ENCODE measurements at places on chromosomes 1 and 21.

DNA sequence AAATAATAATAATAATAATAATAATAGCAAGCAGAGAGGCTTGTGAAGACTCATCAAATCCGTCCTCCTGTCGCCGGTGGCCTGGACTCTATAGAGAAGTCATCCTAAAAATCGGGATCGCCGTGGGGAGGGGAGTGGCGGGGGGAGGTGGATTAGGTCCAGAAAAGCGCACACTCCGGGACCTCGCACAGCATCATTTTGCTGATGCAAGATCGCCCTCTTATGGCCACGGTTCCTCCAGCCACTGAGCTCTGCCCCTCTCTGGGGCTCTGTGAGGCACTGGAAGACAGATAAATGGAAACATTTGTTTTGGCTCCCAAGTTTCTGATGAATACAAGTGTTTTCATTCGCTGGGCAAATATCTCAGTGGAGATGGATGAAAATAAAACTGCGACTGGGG is 612.0 kb downstream of the MATN1 start:
- no peak for DNase-seq

- DNase-seq = no peak
Measured at GRCh38 chr1:31788825-31789256, 24.7 kb upstream of the ADGRB2 start.

DNA sequence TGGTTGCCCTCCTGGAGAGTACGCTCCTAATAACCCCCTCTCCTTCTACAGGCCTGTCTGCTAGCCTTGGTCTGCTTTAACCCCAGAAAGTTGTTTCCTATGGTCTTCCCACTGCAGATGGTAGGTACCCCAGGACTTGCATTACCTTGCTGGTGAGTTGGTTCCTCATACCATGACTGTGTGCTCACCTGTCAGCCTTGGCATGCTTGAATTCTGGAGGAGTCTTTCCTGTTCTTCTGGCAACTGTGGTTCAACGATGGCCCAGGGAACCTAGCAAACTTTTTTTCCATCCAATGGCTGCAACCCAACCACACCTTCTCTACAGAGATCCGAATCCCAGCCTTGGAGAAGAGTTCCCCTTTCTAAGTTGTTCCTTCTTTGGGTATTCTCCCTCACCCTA is 36.9 kb downstream of the RPS6KC1 start:
- DNase-seq = no peak

DNA sequence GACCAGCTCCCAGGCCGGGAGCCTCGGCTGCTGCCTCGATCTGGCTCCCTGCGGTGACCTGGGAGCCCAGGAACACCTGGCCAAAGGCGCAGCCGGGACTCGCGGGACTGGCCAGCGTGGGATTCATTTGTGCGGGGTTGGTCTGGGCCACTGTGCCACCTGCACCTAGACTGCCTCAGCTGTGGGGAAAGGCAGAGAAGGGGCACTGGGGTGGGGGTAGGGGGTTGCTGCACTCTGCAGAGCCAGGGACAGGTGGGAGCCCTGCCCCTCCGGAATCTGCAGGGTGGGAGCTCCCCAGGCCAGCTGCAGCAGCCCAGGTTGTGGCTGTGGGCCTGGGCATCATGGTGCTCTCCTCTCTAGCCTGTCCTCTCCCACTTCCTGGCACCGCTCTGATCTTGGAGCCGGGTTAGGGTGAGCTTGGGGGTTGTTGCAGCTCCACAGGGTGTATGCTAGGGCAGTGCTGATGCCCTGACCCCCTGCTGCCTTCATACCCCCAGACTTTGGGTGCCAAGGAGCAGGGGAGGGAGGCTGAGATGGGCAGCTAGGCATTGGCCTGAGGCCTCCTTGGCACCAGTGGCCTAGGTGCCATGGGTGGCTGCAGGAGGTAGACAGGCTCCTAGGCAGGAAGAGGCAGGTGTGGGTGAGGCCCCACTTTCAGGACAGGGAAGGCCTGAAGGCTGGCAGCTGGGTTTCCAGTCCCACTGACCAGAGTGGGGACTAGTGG is 57.5 kb upstream of the ETV3 start:
- no peak for DNase-seq

DNA sequence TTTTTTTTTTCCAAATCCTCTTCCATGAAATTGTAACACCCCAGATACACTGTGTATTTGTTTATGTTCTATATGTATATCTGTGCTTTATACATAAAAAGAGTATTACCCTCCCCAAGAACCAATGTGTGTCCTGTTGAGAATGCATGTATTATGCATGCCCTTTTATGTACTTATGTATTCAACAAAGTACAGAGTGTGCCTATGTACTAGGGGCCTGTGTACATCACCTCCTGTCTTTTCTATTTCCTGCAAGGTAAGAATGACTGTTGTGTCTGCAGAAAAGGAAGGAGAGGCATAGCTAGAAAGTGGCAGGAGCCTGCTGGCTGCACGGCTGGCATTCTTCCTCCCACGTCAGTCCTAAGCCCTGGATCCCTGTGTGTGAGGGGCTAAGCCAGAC is 7.0 kb downstream of the TMEM61 start:
- no peak for DNase-seq

DNA sequence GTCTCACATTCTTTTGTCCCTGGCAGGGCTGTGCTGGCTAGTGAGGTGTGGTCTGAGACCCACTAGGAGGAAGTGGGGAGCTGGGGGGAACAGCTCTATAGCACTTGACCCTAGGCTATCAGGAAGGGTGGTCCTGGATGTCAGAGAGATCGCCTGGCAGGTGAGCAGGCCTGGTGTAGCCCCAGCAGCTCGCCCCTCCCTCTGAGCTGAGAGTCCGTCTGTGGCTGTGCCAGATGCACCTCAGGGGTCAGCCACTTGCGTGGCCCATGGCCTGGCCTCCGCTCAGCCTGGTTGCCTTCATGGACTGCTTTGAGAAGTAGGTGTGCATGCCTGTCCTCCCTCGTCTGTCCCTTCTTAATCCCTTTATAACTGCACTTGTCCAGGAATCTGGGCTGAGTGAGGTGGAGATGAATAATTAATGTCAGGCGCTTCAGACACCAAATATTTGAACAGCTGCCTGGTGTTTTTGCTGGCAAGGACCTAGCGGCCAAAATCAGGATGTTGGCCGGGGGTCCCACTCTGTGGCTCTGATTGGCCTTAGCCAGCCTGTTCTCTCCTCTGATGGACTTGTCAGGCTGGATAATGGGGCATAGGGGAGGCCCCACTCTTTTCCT is 30.5 kb downstream of the TMEM53 start:
- DNase-seq = no peak

GRCh38 chr1:60866917-60867531 is 215.3 kb upstream of the NFIA start:
- DNase-seq = no peak

GRCh38 chr21:32423320-32424190 is 11.0 kb downstream of the EVA1C start:
- DNase-seq = no peak

- DNase-seq = peak; percentile 33
Measured at GRCh38 chr1:148318123-148318903, 164.8 kb downstream of the PPIAL4G start.

DNA sequence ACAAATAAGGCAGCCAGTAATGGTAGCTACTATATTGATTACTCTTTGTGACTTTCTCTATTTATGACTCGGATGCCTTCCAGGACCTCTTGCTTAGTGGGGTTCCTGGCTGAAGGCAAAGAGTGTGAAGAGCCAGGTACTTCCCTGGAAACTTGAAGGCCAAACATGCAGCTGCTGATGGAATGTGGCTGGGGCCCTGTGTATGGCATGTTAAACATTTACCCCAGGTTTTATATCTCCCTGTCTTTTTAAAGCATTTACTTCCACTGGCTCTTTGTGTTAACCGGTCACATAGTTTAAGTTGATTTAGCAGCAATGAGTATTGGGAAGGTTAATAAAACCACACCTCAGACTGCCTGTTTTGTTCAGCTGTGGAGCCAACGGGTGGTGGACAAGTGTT is 45.7 kb upstream of the PAXBP1 start:
- DNase-seq = no peak

DNA sequence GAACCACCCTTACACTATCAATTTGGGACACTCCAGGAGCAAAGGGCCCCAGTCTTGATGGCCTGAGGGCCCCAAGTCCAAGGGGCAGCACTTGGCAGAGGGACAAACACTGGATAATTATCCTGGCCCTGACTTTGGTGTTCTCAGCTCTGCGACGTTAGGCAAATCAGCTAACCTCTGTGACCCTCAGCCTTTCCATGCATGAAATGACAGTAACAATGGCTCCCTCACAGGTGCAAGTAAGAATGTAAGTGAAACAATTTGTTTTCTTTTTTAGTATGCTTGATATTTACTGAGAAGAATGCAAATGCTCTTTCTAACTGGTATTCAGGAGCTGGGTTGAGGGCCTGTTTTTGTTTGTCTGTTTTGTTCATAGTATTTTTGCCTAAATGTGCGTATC is 61.6 kb upstream of the PRDX6 start:
- DNase-seq = no peak

DNA sequence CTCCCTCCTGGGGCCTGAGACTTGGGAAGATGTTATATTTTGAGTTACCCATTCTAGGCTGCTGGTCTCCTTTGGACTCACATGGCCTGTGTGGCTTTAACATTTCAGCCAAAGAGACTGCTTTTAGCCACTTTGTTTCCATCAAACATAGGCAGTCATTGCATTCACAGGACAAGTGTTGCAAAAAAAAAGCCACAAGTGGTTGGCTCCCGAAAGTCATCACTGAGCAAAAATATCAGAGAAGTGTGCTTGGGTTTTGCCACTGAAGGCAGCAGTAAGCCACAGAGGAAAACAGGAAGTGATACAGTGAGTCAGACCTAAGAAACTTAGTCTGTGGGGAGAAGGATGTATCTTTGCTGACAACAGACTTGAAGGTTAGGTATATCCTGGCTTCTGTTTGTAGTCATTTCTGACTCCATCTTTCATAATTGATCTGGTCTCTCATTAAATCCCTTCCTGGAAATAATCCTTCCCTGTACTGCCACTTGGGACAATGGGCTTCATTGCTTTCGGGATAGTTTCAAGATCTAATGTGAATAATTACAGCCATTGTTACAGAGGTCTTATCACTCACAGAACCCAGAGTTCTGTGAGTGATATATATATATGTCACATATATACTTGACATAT is 80.9 kb downstream of the COLGALT2 start:
- DNase-seq = peak; percentile 39

DNA sequence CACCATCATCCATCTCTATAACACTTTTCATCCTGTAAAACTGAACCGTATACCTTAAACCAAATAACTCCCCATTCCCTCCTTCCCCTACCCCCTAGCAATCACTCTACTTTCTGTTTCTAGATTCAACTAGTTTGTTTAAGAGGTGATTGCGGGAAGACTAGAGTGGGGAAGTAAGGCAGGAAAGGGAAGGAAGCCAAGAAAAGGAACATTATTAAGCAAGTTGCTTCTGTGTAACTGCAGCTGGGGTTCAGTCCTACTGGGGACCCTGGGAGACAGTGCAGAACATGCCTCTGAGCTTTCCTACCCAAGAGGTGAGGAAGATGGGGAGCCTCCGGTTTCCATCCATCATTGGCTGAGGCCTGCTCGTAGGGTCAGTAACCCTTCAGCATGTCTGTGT is 28.9 kb upstream of the H3-3A start:
- DNase-seq = no peak

- DNase-seq = no peak
Measured at GRCh38 chr1:30412241-30413110, 310.9 kb downstream of the MATN1 start.

DNA sequence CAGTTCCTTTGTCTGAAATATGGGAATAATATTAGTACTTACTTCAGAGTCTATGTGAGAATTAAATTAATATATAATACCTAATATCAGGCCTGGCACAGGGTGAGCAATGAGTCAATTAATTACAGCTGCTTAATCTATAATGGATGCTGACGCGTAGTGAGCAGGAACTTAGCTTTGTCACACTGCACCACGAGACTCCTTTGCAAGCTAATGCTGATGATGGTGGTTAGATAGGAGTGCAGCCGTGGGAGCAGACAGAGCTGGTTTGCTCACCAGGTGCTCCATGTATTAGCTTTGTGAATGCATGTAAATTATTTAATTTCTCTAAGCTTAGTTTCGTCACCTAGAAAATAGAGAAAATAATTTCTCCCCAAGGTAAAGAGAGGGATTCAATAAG is 35.1 kb downstream of the KCNJ15 start:
- DNase-seq = no peak

DNA sequence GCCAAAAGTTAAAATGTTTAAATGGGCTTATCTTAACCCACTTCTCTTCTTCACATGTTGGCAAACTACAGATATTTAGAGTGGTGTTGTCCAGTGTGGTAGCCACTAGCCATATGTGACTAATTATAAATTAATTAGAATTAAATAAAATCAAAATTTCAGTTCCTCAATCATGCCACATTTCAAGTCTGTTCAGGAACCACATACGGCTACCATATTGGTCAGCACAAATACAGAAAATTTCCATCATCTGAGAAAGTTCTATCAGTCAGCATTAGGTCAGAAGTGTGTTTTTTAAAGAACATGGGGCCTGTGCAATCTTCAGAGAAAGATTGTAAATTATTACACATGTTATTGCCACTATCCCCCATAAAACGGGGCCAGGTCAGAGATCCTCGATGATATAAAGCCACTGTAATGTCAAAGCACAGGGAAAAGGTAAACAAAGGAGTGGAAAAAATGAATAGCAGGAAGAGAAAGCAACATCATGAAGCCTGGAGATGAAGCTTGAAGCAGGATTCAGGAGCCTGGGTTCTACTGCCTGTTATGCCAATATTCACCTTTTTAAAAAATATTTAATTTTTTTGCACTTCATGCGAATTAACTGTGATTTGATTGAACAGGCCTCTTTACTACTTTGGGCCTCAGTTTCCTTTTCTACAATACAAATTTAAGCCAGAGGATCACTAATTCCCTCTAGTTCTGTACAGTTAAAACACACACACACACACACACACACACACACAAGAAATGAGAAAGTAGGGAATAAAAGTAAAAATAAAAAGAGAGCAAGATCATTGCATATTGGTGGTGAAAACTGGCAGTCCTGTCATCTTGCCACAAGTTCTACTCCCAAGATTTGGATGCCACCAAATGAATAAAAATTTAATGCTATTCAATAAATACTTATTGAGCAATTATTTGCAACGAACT is 2.3 kb downstream of the RSBN1 start:
- no peak for DNase-seq

DNA sequence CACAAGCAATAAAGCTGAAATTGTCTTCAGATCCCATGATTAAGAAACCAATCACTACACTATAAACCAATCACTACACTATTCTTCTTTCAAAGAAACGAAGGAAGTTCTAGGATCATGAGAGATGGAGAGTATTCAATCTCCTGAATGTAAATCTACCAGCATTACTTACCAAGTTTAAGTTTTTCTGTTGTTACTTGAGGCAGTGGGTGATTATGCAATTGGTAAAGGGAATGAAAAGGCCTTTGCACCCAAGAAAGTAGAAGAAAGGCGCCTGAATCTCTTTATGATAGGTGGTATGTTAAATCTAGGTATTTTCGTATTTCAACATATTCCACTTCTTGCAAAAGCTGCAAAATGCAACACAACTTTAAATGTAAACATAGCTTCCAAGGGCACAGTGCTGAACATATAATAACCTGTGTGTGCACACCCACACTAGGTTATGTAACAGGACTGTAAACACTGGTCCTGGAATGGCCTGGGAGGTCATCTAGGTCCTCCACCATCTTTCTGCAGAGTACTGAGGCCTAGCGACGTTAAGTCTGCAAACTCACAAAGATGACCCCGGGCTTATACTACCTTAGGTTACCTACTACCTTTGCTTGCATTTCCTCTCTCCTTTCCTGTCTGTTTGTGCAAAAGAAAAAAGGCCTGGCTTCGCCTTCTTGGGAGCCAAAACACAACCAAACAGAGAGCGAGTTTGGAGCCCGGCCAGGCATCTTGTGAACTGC is 1.1 kb upstream of the UAP1 start:
- no peak for DNase-seq

GRCh38 chr1:59064592-59064991 is 232.3 kb upstream of the FGGY start:
- DNase-seq = no peak

Data from effector memory CD4-positive, alpha-beta T cell (primary cell).